Smooth muscle cell of the coronary artery (primary cell): ENCODE measurements at places on chromosomes 4 and X. TPM values are rescaled to one million over a fixed set of nuclear protein-coding genes. Genes with fewer than 3 reads are reported as not detected.

Gene MAP7D2
- 0.12 TPM in 1 of 2 replicates, not detected in the other for total RNA-seq

Gene MAGEA1
- not detected in 2 replicates for total RNA-seq

Gene THAP6
- 8.9 and 10.9 TPM in 2 replicates for total RNA-seq

Gene PDCL2
- total RNA-seq = not detected in 2 replicates

Gene SMIM31
- not detected in 2 replicates for total RNA-seq

Gene RTL3
- total RNA-seq = 0.12 TPM in 1 of 2 replicates, not detected in the other

Gene GNPDA2
- total RNA-seq = 20.0 and 21.1 TPM in 2 replicates

Gene HPGDS
- not detected in 2 replicates for total RNA-seq

Gene BEX4
- 4.1 and 19.4 TPM in 2 replicates for total RNA-seq

Gene CPZ
- total RNA-seq = 0.98 and 33.7 TPM in 2 replicates

Gene CFAP97
- 12.1 and 24.1 TPM in 2 replicates for total RNA-seq

Gene FDCSP
- not detected in 2 replicates for total RNA-seq

Gene TMEM31
- not detected in 2 replicates for total RNA-seq

Gene COL4A5
- 4.4 and 62.7 TPM in 2 replicates for total RNA-seq

Gene TRMT10A
- total RNA-seq = 1.9 and 4.7 TPM in 2 replicates

Gene ERAS
- not detected in 2 replicates for total RNA-seq

Gene BCORL1
- total RNA-seq = 0.94 and 1.7 TPM in 2 replicates

Gene KCNE5
- 0.15 and 0.23 TPM in 2 replicates for total RNA-seq

Gene EOLA2
- total RNA-seq = 16.4 and 21.8 TPM in 2 replicates
